ENCODE measurements at places on chromosomes 16 and 17.

- no peak for DNase-seq
Observed at GRCh38 chr17:50152736-50153135, 2.3 kb upstream of the PPP1R9B start.

GRCh38 chr17:50280801-50281441, 6.7 kb downstream of the TMEM92 start:
- DNase-seq, result no peak

GRCh38 chr16:24776501-24777220, 47.2 kb downstream of the TNRC6A start:
- DNase-seq, result no peak

GRCh38 chr16:83810901-83811300, 3.1 kb downstream of the HSBP1 start:
- no peak for DNase-seq

DNA sequence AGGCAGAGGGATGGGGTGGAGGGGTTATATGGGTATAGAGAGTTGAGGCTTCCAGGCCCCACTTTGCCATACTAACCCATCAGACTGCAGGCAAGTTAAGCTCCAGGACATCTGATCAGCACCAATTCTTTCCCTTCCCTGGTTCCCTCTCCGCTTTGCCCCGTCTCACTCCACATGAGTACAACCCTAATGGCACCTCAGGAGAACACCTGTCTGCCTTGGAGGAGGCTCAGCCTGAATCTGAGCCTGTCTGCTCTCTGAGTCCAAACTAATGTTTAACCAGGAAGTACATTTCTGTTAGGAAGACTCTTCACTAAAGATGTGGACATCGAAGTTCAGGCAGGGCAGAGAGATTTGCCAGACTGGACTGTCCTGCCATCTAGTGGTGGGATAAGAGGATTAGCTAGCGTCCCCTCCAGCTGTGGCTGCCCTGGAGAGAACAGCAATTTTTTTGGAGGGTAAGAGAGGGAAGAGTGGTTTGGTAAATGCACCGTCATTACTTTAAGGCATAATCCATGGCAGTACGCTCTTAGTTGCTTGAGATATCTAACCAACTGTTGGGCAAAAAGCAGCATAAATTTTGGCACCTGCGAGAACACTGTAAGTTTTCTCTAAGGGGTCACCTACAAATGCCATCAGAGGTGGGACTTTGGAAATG, 29.2 kb upstream of the LRRC75A start:
- DNase-seq, result peak; percentile 20

GRCh38 chr17:45976755-45977505, 22.1 kb upstream of the STH start:
- DNase-seq, result no peak

DNA sequence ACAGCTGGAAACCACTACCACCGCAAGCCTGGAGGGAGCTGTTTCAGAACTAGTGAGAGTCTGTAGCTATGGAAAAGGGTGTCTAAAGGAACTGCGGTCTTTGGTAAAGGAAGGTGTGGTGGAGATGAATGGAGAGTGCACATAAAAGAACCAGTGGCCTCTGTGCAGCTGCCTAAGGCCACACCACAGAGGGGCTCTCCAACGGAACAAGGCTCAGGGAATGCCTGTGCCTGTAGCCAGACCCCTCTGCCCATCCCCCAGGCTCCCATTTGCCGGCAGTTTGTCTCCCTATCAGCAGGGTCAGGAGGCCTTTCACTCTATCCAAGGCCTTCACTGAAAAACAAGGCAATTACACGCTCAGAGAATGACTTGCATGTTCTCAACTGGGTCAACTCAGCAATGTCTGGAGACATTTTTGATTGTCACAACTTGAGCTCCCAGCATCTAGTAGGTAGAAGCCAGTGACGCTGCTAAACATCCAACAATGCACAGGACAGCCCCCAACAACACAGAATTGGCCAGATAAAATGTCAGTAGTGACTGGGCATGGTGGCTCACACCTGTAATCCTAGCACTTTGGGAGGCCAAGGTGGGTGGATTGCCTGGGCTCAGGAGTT, 3.3 kb upstream of the FDXR start:
- DNase-seq, result no peak

- no peak for DNase-seq
Observed at GRCh38 chr16:87066133-87067002, 250.8 kb downstream of the C16orf95 start.

- peak; percentile 26 for DNase-seq
Observed at GRCh38 chr17:80008383-80008840, 27.3 kb downstream of the TBC1D16 start.

GRCh38 chr17:71237903-71238538, 882.8 kb upstream of the SOX9 start:
- no peak for DNase-seq

DNA sequence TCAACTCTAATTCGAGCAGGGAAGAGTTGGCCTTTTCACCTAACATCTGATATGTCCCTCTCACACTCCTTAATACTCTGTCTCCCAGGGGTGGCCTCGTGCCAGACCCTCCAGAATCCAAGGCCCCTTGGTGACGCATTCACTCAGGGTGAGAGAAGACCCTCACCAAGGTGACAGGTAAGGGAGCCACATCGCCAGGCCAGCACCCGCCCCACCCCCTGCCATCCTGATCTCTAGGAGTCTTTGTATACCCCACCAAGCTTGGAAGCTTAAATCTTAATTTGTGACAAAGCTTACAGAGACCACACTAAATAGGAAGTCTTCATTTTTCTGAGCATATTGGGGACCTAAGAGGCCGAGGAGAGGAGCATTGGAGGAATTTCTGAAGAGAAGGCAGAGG, 286.1 kb downstream of the IRF8 start:
- DNase-seq, result no peak

GRCh38 chr16:901715-902601, 68.8 kb downstream of the LMF1 start:
- DNase-seq, result no peak

- no peak for DNase-seq
Observed at GRCh38 chr17:28925912-28926365, 23.1 kb upstream of the DHRS13 start.

DNA sequence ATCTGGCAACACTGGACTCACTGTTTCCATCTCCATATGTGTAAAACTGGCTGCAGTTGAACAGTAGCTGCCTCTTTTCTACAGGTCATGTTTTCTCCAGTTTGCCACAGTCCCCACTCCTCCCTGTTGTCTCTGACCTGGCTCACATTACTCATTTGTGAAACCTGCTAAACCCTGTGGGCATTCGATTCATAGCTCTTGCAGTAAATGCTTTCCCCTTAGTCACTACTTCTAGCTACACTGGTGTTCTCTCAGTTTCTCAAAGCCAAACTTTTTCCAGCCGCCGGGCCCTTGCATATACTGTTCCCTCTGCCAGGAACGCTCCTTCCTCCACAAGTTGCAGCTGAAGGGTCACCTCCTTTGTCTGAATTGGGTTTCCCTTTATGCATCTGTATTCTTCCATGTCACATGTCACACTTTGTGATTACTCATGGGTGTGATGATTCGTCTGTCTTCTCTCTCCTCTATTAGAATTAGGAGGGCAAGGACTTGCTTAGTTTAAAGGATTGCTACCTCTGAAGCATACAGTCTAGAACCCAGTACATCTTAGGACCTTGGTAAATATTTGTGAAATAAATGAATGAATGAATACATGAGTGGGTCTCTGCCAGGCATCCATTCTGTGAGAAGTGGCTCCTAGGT, 15.0 kb upstream of the MT4 start:
- no peak for DNase-seq

GRCh38 chr16:60100371-60100770, 1366.3 kb upstream of the GOT2 start:
- no peak for DNase-seq

GRCh38 chr16:49793244-49793643, 62.7 kb downstream of the ZNF423 start:
- DNase-seq, result no peak

- DNase-seq, result no peak
Observed at GRCh38 chr17:64331366-64331765, 59.3 kb downstream of the PECAM1 start.

DNA sequence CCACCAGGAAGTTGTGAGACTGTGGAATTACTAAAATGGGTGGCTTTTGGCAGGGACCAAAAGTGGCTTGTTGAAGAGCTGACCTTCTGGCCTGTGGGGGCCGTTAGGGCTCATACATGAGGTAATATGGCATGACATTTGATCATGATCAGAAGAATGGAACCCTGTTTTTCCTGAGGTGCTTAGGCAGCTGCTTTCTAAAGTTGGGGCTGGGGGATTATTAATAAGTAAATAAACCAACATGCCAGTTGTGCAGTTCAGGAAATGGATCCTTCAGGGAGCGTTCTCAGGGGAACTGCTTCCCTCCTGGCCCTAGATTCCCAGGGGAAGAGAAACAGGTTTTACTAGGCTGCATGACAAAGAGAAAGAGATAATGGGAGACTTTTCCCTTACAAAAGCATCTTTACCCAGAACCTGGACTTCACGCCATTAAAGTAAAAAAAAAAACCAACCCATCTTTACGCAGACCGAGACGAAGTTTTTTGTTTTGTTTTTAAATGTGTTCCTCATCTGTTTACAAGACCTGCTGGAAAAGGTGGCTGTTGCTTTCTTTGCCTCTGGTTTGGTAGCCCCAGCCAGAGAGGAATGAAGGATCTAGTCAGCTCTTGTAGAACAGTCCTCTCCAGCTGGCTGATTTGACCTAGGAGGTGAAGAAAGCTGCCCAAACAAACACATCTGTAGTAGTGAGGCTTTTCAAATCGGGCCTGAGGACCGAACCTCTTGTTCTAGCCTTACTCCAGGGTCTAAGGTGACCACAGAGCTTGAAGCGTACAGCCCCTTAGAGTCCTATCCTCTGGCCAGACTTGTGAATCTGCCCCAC, 22.7 kb downstream of the YPEL2 start:
- DNase-seq, result no peak

- DNase-seq, result peak; percentile 15
Observed at GRCh38 chr17:77645072-77646045, 313.1 kb upstream of the TNRC6C start.

GRCh38 chr17:62626719-62627218, 701 bp upstream of the MRC2 start:
- no peak for DNase-seq

DNA sequence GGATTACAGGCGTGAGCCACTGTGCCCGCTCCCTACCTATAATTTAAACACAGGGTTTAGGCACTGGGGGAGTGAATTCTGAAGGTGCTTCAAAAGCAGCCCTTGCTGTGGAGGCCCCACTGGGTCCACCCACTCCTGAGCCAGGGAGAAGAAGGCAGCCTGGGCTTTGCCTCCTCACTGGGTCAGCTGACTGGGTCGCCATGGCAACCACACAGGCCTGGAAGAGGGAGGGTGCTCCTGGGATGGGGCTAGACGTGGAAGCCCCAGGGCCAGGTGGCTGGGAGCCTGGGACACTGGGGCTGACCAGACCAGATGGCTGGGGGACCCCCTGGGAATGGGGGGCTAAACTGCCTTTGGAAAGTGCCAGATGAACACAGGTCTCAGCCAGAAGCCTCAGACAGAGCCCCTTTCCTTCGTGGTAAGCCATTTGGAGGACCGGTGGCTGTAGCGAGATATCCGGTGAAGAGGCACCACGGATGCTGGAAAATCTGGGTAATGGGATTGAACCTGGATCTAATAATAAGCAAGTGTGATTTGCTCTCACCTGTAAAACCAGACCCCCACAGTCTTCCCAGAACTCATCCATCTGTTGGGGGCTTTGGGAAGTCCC, 32.9 kb downstream of the TRARG1 start:
- DNase-seq, result no peak

GRCh38 chr17:76716839-76717215, 6.1 kb upstream of the MXRA7 start:
- no peak for DNase-seq

DNA sequence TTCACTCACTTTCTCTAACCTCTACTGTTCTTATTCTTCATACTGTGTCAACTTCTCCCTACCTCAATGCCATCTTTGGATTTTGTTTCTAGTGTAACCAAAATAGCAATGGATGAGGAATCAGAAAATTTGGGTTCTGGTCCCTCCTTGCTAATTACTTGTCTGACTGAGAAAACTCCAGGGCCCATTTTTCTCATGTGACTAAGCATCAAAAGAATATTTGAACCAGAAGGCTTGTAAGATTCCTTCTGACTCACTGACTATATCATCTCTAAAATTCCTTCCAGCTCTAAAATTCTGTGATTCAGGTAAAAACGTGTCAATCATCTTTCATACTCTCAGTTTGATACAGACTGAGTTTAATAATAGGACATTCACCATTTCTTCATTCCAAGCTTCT, 57.9 kb downstream of the BRIP1 start:
- no peak for DNase-seq

DNA sequence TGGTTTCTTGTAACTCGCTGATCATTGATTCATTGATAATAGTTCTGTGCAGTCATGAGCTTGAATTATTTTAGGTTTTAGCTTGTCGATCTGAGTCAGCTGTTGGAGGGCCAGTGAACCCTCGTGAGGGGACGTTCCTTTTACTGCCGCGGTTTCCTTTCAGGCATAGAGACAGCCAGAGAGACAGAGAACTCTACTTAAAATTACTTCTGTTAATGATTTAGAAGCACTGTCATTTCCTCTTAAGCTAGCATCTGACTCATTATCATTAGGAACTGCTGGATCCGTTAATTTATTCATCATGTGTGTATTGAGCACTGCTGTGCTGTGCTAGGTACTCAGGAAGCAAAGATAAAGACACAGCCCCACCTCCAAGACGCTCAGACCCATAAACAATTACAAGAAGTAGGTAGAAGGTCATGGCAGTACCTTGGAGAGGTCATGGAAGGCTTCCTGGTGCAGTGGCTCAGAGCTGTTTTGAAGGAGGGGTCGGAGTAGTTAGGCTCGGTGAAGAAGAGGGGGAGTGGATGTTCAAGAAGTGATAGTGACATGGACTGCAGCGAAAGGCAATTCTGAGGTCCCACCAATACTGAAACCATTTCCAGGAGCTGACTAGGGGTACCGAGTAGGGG, 3.3 kb downstream of the PGS1 start:
- DNase-seq, result no peak

GRCh38 chr17:72631568-72631948, 460.9 kb downstream of the SLC39A11 start:
- no peak for DNase-seq

GRCh38 chr17:83175119-83175821, 95.9 kb downstream of the METRNL start:
- no peak for DNase-seq

- DNase-seq, result no peak
Observed at GRCh38 chr16:11091021-11091785, 146.8 kb downstream of the CLEC16A start.

DNA sequence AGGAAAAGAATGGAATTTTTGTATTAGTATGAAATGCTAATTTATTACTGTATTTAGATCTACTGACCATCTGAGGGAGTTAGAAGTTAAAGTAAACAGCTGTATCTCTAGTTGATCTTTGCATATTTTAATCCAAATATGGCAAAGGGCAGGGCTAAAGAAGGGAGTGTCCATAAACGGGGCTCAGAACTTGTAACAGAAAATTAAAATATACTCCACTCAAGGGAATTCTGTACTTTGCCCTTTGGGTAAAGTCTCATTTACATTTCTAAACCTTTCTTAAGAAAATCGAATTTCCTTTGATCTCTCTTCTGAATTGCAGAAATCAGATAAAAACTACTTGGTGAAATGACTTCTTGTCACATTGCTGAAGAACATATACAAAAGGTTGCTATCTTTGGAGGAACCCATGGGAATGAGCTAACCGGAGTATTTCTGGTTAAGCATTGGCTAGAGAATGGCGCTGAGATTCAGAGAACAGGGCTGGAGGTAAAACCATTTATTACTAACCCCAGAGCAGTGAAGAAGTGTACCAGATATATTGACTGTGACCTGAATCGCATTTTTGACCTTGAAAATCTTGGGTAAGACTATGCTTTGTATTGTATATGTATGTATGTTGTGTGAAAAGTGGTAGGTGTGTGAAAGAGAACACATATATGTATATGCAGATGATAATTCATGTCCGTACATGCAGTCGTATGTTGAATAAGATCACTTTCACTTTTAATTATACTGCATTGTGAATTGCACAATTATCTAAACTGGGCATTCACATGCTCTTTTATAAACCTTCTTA, at the start of gene ASPA:
Gene ASPA, plus strand, starts transcription at position 186 of the 799 bp plus-strand sequence. Its CDS starts 163 bp downstream, at position 349.
- DNase-seq, result no peak
